ENCODE measurements at places on chromosomes 1 and 21.
A peak's percentile ranks its signal among the peaks of the same experiment; 100 is the strongest.

DNA sequence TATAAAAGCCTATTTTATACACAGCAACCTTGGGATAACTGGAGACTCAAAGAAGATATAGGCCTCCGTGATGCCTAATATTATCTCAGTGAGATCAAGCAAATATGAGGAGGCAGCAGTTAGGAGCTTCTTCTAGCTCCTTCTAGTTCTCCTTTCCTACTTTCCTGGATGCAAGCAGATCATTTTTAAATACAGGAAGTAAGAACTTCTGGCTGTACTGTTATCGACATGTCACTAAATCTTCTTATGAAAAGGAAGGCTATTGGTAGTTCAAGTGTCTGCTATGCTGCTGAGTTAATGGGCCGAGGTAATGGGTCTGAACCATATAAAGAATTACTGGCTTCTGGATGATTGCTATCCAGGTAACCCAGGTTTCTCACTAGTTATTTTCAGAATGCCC lies 15.9 kb downstream of the HSPA13 start:
- no peak for DNase-seq

GRCh38 chr1:221900678-221901077 lies 158.8 kb upstream of the DUSP10 start:
- DNase-seq = no peak

- no peak for DNase-seq
Observed at GRCh38 chr1:194774535-194774934, 1588.1 kb upstream of the B3GALT2 start.

GRCh38 chr1:215986401-215986800 lies 419.3 kb downstream of the KCTD3 start:
- no peak for DNase-seq

GRCh38 chr1:6824665-6825368 lies 39.6 kb downstream of the CAMTA1 start:
- DNase-seq = no peak

DNA sequence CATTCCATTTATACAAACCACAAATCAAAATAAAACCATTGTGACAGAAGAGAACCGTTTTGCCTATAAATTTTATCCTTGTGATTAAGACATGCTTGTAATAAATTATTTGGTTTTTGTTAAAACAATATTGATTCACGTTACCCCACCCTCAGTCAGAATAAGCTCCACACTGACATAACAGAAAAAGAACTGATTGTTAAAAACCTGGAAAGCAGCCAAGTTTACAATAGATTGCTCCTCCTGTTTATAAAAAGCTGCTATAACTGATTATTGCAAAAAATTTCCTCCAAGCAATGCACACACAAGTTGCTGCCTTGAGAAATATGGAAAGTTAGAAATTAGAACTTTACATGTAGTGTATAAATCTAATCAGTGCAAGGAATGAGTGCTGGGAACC lies 263.5 kb downstream of the SETD4 start:
- DNase-seq = no peak

GRCh38 chr1:39385067-39385988 lies 106.1 kb upstream of the BMP8A start:
- DNase-seq = no peak

GRCh38 chr1:9207715-9208114 lies 26.9 kb upstream of the H6PD start:
- no peak for DNase-seq

DNA sequence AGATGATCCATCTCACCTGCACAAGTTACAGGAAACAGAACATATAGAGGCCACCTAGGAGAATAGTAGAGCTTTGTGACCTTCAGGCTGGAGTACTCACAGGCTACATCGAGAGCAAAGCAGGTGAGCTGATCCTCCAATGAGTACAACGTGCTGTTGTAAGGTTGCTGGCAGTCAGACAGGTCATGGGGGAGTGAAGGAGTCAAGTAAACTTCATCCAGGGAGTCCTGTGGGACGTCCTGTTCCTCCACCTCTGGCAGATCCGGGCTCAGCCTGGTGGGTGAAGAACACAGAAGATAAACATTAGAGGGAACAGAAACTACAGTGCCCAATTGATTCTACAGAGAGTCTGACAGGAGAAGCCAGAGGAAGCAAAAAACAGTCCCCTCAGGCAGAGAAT lies 62.5 kb downstream of the PRKAB2 start:
- no peak for DNase-seq

DNA sequence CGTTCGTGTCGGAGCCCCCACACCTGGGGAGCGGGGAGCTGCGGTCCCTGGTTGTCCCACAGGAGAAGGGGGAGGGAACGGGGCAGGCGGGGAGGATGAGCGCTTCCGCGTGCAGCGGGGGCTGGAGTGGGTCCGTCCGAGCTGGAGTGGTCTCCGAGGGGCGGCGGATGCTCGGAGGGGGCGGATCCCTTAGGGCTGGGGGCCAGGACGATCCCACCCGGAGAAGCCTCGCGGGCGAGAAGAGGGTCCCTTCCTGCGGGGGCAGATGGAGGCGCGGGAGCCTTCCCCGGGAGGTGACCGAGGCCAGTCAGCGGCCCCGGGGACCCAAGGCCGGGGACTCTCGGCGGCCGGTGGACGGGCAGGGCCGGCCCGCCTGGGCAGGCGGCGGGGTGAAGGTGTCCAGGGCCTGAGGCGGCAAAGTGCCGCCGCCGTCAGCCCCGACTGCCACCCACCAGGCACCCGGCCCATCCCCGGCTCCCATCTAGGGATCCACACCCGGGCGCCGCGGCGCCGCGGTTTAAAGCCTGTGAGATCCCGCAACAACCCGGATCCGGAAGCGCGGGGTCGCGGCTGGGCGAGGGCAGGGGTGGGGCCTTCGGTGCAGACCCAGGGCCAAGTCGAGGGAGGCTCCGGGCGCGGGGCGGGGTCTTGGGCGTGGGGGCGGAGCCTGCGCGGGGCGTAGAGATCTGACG lies 5.3 kb upstream of the CCDC27 start:
- DNase-seq = peak; percentile 85

DNA sequence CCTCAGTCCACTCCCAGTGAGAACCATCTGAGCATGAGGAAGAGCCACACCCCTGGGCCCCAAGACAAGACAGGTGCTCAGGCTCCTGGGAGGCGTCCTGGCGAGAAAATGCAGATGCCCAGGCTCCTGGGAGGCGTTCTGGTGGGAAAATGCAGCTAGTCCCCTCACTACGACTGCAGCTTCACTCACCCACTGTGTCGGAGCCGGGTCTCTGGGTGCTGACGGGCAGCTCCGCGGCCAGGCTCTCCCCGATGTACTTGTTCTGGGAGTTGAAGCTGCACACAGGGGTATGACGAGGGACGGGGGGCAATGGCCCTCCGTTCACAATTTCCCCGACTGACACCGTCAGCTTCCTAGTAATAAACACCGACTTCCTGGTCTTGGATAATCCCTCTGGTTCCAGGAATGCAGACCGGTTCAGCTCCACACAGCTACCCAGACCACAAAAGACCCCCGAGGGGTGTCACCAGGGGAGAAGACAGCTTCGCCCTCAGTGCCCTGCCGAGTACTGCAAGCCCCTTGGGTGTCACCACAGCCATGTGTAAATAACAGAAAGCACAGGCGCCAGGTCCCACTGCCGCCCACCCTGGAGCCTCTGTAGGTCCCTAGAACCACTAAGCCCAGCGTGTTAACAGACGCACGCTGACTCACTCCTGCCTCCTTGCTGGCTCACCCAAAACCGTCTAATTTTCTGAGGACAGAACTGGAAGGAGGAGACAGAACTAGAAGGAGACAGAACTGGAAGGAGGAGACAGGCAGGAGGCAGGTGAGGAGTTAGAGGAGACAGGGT lies 19.5 kb downstream of the MCM3AP start:
- no peak for DNase-seq

DNA sequence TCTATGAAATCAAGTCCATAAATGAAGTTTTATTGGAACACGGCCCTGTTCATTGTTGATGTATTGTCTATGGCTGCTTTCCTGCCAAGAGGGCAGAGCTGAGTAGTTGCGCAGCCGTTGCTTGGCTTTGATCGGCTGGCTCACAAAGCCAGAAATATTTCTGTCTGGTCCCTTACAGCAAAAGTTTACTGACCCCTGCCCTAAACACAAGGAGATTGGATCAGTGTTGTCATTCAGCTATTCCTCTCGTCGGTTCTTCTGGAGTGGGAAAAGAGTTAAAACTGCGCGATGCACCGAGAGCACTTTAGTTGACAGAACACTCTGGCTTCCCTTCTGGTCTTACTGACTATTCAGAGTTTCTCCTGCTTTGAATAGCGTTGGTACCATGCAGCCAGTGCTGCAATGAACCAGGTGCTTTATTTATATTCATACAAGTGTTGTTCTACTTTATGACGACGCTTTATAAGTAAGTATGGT lies 868 bp downstream of the ZBTB40 start:
- no peak for DNase-seq

DNA sequence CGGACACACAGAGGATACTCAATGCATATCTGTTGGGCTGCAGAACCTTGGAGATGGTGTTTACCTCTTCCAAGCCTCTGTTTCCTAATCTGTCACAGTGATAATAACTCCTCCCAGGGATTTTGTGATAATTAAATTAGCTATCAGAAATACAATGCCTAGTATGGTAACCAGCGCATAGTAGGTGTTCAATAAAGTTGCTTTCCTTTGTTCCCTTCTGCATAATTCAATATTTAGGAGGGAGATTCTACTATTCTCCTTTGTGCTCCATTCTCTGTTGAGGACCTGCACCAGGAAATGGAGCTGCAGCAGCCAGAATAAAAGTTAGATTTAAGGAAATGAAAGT lies 3.4 kb upstream of the CSF3R start:
- DNase-seq = no peak

DNA sequence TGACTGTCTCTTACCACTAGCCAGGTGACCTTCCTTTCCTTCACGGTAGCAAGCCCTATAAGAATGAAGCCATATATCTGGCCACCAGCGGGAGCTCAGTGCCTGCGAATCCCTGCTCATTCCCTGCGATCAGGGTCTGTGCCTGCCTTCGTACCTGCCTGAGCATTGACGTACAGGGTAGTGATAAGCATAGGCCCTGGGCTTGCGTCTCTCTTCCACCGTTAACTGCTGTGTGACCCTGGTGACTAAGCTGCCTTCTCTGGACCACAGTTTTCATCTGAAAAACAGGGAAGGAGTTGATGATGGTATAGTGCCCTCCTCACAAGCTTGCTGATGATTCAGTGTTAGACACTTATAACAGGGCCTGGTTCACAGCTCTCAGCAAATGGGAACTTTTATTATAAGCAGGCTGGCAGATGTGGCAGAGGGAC lies 4.1 kb downstream of the ZC3H12A start:
- no peak for DNase-seq

GRCh38 chr1:13784971-13785370 lies 85.0 kb downstream of the PRDM2 start:
- no peak for DNase-seq

DNA sequence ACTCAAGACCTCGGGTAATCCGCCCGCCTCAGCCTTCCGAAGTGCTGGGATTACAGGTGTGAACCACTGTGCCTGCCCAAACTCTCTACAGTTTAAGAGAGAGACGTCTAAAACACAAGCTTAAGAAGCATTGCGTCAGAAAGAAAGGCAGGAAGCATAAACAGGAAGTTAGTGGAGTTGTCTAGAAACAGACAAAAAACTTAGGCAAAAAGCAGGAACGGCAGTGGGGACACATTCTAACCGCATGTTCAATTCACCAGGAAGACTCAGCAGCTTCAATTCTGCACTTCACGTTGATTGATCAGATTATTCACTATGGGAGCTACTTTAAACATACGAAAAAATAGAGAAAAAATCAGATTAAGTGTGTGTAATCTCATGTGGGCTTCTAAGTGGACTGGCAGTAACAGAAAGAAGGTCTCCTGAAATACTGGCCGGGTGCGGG lies 7.4 kb downstream of the CFAP74 start:
- DNase-seq = no peak

DNA sequence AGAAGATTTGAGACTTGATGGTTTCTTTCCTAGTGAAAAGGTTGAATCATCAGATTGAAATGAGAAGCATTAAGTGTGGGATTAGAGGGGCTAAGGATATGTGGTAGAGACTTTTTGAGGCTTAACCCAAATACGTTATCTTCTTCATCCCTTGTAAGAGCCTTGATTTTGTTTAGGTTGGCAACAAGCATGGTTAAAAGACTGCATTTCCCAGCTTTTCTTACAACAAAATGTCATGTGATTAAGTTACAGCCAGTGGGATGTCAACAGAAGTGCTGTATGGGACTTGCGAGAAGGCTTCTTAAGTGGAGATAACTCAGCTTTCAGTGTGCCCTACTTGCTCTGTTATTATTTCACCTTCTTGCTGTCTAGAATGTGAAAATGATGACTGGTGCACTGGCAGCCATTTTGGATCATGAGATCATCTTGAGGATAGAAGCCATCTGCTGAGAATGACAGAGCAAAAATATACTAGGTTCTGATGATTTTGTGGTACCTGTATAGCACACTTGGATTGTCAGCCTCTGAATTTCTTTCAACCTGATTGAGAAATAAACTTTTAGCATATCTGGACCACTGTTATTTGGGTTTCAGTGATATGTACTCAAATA lies 41.3 kb upstream of the GNG12 start:
- DNase-seq = no peak

GRCh38 chr1:57770772-57771171 lies 346.9 kb upstream of the DAB1 start:
- no peak for DNase-seq

- DNase-seq = no peak
Observed at GRCh38 chr1:188652678-188653077, 1823.9 kb downstream of the PLA2G4A start.

DNA sequence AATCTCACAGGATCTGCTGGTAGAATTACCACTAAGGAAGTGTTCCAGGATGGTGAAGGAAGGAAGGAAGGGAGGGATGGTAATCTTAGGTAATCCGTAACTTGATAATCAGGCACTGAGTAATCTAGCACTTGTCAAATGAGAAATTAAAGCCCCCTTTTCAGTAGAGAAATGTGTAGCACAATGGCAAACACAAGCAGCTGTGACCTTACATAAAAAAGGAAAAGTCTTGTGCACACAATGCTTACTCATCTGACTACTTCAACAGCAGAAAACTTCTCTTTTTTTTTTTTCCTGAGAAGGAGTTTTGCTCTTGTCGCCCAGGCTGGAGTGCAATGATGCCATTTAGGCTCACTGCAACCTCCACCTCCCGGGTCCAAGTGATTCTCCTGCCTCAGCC lies 6.1 kb downstream of the NUP210L start:
- DNase-seq = no peak

DNA sequence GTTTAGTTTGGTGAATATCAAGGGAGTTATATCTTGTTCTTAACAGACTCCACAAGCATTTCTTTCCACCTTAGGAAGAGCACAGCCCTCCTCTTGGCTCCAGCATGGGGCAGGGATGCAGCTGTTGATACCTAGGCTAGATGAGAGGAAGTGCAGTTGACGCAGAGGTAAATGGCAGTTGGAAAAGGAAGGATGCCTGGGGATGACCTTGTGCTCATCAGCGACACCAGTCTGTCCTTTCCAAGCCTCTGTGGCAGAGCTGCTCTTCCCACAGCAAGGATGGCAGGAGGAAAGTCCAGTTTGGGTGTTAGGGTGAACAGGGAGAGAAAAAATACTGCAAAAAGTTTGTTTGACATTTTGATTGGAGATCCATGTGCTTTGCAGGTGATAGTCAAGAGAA lies 6.2 kb downstream of the PROX1 start:
- no peak for DNase-seq

- no peak for DNase-seq
Observed at GRCh38 chr1:174815036-174815435, 184.7 kb upstream of the CACYBP start.

GRCh38 chr1:192809307-192810252 lies 741 bp downstream of the RGS2 start:
- DNase-seq = peak; percentile 57

GRCh38 chr1:230848235-230848634 lies 20.1 kb downstream of the C1orf198 start:
- DNase-seq = no peak
